ENCODE measurements at places on chromosomes 7 and 10.

- no peak for DNase-seq
Observed at GRCh38 chr7:94149789-94150545, 145.8 kb upstream of the BET1 start.

GRCh38 chr7:105775580-105775979, 100.8 kb downstream of the ATXN7L1 start:
- DNase-seq, result no peak

- DNase-seq, result no peak
Observed at GRCh38 chr7:30974605-30975255, 11.0 kb downstream of the GHRHR start.

DNA sequence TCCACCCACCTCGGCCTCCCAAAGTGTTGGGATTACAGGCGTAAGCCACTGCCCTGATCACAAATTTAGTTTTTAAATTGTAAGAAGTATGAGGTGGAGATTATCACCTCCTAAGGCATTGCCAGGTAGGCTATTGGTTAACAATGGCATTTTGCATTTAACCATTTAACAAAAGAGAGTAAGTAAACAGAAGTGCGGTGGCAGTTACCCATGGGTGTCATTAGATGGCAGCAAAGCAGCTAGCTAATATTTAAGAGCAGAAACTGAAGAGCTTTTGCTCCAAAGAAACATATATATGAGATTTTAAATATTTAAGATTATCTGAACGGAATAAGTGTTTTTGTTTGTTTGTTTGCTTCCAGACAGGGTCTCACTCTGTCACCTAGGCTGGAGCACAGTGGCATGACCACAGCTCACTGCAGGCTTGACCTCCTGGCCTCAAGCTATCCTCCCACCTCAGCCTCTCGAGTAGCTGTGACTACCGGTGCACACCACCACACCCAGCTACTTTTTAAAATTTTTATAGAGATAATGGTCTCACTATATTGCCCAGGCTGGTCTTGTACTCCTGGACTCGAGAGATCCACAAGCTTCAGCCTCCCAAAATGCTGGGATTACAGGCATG, 325.5 kb upstream of the C7orf33 start:
- DNase-seq, result no peak

DNA sequence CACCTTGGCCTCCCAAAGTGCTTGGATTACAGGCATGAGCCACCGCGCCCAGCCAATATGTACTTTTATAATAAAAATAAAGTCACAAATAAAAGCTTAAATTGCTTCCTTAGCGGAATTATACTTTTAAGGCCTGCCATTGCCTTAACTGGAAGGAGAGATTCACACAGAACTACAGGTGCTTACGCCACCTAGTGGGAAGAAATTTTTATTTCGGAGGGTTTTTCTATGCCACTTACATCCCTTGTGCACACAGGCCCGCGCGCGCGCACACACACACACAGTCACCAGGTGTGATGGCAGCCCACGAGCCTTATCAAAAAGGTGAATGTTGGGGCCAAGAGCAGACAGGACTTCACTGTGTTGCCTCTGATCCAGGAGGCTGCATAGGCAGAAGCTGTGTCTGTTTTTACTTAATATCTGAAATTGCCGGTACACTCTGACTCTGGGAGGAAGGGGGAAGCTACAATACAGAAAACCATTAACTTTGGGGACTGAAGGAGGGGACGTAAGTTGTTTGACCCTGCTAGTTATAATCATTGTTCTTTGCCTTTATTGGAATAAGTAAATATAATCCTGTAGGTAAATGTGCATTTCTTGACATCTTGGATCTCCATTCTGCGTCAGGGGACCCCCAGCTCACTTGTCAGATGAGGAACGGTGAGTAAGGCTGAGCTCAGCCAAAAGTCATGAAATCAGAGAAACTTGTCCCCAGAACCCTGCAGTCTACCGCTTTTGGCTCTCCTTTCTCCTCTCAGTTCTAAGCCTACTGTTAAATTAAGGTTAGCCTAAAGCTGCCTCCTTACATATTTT, 87.1 kb downstream of the SLC16A9 start:
- no peak for DNase-seq

- no peak for DNase-seq
Observed at GRCh38 chr10:70404787-70405036, 767 bp downstream of the EIF4EBP2 start.

Data from esophagus squamous epithelium (tissue), 5 donors.